ENCODE measurements at places on chromosomes 12 and 14.
A peak's percentile ranks its signal among the peaks of the same experiment; 100 is the strongest.

DNA sequence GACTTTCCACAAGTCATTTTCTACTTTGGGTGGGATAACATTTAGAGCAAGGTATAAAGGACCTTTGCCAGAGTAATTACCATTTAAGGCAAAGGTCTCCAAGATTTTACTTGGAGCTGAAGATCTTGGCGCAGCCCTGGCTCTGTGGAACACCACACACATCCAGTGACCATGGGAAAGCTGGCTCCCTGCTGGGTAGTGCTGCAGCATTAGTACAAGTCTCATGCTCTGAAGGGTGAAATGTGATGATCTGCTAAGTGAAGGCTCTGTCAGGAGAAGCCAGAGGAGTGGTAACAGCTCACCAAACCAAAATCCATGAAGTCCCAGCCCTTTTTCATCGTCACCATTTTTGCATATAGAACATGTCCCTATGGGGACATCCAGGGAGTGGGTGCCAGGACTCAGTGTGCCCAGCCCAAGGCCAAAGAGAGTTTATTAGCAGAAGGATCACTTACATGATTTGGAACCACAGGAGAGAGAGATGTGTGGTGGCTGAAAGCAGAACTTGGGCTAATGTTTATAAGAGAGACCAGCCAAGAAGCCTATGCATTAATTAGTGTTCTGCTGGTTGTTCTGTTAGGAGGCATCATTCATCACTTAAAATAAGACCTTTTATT lies 110.7 kb downstream of the SLC38A6 start:
- no peak for DNase-seq

- no peak for DNase-seq
Observed at GRCh38 chr12:11777962-11778361, 128.5 kb downstream of the ETV6 start.

GRCh38 chr12:27615331-27615891 lies 80.8 kb upstream of the REP15 start:
- no peak for DNase-seq

DNA sequence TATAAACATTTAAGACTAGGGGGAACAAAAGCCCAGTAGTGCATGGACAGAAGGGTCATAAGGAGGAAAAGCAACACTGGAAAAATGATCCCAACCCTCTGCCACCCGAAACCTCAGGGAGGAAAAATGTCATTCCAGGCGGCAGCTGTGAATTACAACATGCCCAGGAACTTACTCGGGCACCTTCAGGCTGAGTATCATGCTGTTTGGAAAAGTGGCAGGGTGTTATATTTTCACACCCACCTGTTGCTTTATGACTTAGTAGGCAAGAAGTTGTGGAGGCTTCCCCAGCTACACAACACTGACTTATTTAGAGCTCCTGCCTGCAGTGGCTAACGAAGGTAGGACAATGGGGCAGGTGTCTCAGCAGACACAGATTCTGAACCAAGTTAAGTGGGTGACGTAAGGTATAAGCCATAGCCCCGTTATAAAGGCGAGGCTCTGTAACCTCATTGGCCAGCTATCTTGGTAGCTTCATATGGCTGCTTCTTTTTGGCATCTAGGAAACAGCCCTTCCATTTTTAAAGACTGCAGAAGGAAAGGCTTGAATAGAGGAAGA lies 96.1 kb upstream of the IFNG-AS1 start:
- no peak for DNase-seq

DNA sequence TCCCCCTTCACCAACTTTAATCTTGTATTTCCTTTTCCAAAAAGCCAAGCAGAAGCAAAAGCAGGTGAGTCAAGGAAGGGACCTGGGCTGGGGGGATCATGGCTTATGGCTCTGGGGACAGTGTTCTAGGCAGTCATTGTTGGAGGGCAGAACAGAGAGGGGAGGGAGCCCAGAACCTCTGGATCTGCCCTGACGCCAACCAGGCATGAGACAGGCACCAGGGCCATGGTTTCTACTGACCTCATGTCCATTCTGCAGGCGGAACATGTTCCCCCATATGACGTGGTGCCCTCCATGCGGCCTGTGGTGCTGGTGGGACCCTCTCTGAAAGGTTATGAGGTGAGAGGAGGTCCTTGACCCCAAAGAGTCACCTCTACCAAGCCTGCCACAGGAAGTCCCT lies 6.6 kb downstream of the CACNB3 start:
- no peak for DNase-seq

- no peak for DNase-seq
Observed at GRCh38 chr14:34347683-34348082, 114.4 kb downstream of the SPTSSA start.

GRCh38 chr12:91954326-91954725 lies 191.3 kb downstream of the BTG1 start:
- no peak for DNase-seq

DNA sequence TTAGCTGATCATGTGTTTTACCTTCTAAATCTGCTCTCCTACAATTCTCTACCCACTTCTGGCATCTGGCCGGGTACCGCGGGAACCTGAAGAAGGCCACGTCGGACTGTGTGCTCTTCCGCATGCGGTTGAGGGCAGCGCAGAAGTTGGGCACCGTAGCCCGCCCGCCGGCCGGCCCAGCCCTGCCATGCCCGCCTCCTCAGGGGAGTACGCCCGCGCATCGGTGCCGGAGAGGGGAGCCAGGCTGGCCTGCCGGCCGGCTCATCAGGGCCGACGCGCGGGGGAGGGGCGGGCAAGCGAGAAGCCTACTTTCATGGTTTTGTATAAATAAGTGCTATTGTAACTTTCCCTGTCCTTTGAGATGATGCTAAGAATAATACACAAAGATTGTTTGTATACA lies 19.9 kb upstream of the ADAMTS20 start:
- DNase-seq, result no peak

- DNase-seq, result peak; percentile 61
Observed at GRCh38 chr12:53743266-53744129, 8.3 kb downstream of the CISTR start.

GRCh38 chr14:57749267-57749666 lies 116.6 kb downstream of the SLC35F4 start:
- DNase-seq, result no peak

DNA sequence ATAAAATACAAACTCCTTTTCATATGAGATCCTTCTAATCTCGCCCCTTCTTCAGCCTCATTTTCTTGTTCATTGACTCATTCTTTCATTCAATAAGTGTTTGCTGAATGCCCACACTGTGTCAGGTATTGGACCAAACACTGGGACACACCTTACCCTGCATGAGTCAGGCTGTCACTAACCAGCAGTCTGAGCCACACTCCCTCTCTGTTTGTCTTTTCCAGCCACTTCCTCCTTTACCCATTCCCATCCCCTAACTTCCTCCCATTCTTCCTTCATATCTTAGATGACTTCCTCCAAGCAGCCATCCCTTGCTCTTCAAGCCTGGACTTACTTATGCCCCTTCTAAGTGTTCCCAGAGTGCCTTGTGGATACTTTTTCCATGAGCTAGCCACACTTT lies 27.0 kb upstream of the HIF1A start:
- no peak for DNase-seq

GRCh38 chr14:104680056-104680805 lies 9.2 kb upstream of the INF2 start:
- no peak for DNase-seq

- no peak for DNase-seq
Observed at GRCh38 chr14:31945701-31946100, 131.4 kb upstream of the ARHGAP5 start.

DNA sequence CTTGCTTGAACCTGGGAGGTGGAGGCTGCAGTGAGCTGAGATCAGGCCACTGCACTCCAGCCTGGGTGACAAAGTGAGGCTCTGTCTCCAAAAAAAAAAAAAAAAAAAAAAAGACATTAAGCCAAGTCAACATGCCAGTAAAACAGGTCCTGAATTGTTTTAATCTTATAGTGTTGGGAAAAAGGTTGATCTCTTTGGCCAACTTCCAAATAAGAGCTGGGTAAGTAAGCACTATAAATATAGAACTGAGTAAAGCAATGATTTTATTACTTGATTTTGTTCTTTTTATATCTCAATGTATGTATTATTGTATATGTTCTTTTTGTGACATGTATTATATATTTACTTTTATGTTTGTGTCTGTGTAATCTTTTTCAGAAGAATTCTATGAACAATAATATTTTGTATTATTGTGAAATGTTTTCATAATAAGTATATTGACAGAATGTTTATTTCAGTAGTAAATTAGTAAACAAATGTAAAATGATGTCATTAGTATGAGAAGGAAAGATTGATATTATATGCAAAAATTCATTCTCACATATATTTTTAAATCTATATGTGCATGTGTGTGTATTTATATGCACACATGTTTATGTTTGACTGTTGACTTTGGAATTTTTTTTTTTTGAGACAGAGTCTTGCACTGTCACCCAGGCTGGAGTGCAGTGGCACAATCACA lies 9.6 kb upstream of the AKAP6 start:
- no peak for DNase-seq

All from CD4-positive, alpha-beta memory T cell (primary cell).